Left lung (tissue), 14 donors: ENCODE measurements at places on chromosomes 4 and X. TPM values are rescaled to one million over a fixed set of nuclear protein-coding genes. Genes with fewer than 3 reads are reported as not detected.

DCUN1D4 gene
- total RNA-seq: 31.6 TPM

OPHN1 gene
- total RNA-seq: 12.8 TPM

MAGED4 gene
- 7.0 TPM for total RNA-seq

DNA sequence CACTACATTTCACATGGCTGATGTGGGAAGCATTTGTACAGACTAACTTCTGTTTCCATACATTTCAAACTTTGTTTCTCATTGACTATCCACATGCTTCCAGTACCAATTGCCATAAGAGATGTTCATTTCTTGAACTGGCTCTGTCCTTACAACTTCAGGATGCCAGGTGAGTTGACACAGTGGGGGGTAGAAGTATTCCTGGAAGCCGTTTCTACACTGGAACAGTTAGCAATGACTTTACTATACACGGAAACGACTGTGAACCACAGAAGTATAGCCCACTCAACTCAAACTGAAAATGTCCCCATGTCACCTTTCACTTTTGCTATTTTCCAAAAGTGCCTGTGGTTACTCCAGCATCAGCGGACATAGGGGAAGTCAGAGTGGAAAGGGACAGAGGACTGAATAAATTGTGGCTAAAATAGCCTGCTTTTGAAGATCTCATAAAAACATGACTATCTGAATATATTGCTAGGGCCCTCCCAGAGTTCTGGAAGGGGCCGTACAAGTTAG, 38.0 kb upstream of the DSPP start:
- H3K36me3 ChIP-seq: no peaks in the 10 kb centered on the region
- H3K27me3 ChIP-seq: no peaks in the 10 kb centered on the region
- H3K27ac ChIP-seq: no peak overlapping the region
- DNase-seq: no peak

- H3K27ac ChIP-seq: no peak overlapping the region
- H3K36me3 ChIP-seq: no peaks in the 10 kb centered on the region
- no peak for DNase-seq
- H3K27me3 ChIP-seq: peaks cover 27% of the 10 kb centered on the region
- peak overlapping the region; percentile 27 for H3K4me3 ChIP-seq
Measured at GRCh38 chr4:167233685-167234315, 494 bp downstream of the SPOCK3 start.

GRCh38 chrX:97452283-97452682, 568.6 kb downstream of the RPA4 start:
- no peaks in the 10 kb centered on the region for H3K27me3 ChIP-seq
- H3K4me1 ChIP-seq: no peaks in the 10 kb centered on the region
- H3K27ac ChIP-seq: no peak overlapping the region

DNA sequence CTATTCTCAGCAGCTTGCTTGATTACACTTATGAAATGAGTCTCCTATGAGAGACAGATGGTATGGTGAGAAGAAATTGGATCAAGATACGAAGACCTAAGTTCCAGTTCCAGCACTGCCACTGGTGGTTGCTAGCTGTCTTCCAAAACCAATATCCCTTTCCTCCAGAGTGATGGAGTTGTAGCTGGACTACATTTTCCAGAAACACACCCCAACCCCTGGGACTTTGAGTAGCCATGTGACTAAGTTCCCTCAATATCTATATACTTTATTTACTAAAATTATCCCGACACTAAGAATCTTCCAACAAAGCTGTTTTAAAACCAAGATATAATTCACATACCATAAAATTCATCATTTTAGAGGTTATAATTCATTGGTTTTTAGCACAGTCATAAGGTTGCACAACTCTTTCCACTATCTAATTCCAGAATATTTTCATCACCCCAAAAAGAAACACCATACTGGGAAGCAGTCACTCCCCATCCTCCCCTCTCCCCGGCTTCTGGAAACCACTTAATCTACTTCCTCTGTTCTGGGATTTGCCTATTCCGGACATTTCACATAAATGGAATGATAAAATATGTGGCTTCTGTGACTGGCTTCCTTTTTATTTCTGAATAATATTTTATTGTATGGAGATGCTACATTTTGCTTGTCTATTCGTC, 118.0 kb downstream of the MANBA start:
- no peak overlapping the region for H3K4me3 ChIP-seq
- no peak overlapping the region for H3K27ac ChIP-seq
- DNase-seq: no peak
- no peaks in the 10 kb centered on the region for H3K4me1 ChIP-seq

DNA sequence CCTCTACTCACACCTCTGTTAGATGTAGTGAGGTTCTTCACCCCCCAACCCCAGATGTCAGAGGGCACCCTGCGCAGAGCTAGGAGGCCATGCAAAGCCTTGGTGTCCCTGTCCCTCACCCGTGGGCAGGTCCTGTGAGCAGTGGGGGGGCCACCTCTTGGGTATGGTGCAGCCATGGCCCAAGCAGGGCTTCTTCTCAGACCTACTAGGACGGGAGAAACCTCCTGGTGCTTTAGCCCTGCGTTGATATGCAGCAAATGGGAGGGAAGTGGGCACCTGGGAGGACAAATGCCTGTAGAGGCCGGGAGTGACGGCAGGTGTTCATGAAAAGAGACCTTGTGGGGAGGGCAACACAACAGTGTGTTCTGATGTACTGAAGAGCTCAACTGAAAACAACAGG, 38.5 kb upstream of the MSANTD1 start:
- H3K4me1 ChIP-seq: peaks cover 5% of the 10 kb centered on the region
- H3K36me3 ChIP-seq: no peaks in the 10 kb centered on the region

DNA sequence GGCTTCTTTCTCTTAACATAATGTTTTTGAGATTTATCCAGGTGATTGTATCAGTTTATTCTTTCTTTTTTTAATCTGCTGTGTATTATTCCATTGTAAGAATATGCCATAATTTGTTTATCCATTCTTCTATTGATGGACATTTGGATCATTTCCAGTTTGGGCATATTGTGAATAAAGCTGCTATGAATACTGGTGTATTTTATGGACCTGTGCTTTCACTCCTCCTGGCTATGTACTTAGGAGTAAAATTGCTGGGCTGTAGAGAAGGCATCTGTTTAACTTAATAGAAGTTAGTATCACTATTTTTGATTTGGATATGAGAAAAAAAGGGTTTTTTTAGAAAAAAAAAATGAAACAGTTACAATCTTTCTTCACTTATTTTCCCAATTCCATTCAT, 50.0 kb upstream of the FAM9C start:
- no peak overlapping the region for H3K4me3 ChIP-seq
- H3K27me3 ChIP-seq: no peaks in the 10 kb centered on the region
- no peaks in the 10 kb centered on the region for H3K4me1 ChIP-seq
- DNase-seq: no peak

DNA sequence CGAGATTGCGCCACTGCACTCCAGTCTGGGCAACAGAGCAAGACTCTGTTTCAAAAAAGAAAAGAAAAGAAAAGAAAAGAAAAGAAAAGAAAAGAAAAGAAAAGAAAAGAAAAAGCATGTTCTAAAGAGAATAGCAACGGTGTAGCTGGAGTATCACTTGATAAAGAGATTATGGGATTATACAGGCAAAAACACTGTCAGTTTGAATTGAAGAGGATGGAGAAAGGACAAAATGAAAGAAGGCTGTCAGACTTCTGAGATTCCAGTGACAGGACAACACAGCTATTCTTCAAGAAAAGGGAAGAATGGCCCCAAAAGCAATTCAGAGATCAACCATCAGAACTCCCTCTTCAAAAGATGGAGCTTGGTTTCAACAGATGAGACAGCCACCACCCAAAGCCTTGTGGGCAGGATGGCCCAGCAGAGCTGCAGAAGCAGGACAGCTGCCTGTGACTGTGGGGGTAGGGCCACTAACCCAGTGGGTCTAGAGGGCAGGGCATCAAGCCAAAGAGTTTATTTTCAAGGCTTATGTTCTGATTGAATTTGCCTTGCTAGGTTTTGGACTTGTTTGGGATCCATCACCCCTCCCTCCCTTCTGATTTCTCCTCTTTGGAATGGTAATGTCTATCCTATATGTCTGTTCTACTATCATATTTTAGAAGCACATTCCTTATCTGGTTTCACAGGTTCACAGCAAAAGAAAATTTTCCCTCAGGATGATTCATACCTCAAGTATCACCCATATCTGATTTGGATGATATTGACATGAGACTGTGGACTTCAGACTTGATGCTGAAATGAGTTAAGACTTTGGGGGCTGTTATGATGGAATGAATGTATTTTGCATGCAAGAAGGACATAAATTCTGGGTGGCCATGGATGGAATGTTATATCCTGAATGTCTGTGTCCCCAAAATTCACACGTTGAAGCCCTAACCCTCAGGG, 17.5 kb downstream of the RFC1 start:
- H3K27me3 ChIP-seq: no peaks in the 10 kb centered on the region
- peaks cover 29% of the 10 kb centered on the region for H3K36me3 ChIP-seq
- H3K4me3 ChIP-seq: no peak overlapping the region
- H3K4me1 ChIP-seq: no peaks in the 10 kb centered on the region
- no peak for DNase-seq

GRCh38 chr4:38775326-38775725, 7.5 kb downstream of the TLR10 start:
- no peaks in the 10 kb centered on the region for H3K27me3 ChIP-seq
- no peaks in the 10 kb centered on the region for H3K36me3 ChIP-seq
- DNase-seq: no peak
- H3K4me1 ChIP-seq: no peaks in the 10 kb centered on the region
- H3K27ac ChIP-seq: no peak overlapping the region

GRCh38 chr4:102139932-102140331, 205.3 kb downstream of the SLC39A8 start:
- H3K27ac ChIP-seq: no peak overlapping the region
- no peaks in the 10 kb centered on the region for H3K36me3 ChIP-seq
- DNase-seq: no peak
- H3K4me1 ChIP-seq: no peaks in the 10 kb centered on the region

- H3K4me1 ChIP-seq: no peaks in the 10 kb centered on the region
- no peak overlapping the region for H3K4me3 ChIP-seq
- H3K36me3 ChIP-seq: no peaks in the 10 kb centered on the region
- H3K27ac ChIP-seq: no peak overlapping the region
Measured at GRCh38 chr4:153763404-153763803, 3.6 kb upstream of the RNF175 start.

GRCh38 chr4:15769202-15769601, 8.9 kb upstream of the CD38 start:
- no peaks in the 10 kb centered on the region for H3K27me3 ChIP-seq
- H3K27ac ChIP-seq: no peak overlapping the region
- no peaks in the 10 kb centered on the region for H3K36me3 ChIP-seq
- H3K4me1 ChIP-seq: no peaks in the 10 kb centered on the region
- H3K4me3 ChIP-seq: no peak overlapping the region
